ENCODE measurements at places on chromosomes 4 and X.

DNA sequence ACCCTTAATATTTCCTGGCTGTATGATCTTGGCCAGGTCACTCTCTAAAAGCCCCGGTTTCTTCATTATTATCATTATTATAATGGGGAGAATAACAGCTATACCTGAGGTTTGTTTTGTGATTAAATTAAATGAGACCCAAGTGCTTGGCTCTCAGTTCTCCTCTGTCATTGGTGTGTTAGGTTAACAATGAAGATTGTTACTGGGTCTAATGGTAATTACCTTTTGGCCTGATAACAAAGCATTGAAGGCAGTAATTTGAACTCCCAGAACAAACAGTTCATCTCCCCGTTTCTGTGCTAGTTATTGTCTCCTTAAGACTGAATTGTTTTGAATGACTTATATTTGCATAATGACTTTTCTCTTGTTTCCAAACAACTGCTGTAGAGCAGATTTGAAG lies 6.8 kb upstream of the ANAPC4 start:
- DNase-seq = no peak

DNA sequence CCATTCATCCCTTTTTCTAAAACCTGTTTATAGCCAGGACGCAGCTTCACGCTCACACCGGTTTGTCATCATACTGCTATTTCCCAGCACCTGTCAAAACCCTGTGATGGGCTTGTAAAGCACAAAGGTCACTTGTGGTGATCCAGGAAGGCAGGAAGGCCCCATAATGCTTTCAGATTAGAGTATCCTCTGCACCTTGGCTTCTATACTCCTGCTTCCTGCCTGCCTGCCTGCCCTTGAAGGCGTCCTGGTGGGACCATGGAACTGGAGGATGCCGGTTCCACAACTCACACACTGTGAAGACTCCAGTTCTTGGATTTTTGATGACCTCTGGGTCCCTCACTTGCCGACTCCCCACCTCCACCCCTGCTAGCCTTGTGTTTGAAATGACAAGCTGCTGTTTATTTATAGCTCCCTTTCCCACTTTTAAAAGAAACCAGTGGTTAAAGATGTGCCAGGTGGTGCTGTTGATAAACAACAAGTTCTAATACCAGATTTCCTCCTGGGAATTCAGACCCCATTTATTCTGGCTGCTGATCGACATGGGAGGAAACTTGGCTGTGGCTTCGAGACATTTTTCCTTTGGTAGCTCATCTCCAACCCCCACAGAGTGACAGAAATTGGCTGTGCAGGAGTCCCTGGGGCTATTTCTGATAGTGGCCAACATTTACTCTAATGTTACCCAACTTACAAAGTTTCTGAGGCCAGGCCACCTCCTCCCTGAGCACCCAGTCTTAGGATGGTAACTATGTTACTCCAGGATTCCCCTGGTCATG lies 211.5 kb downstream of the KDR start:
- no peak for DNase-seq

DNA sequence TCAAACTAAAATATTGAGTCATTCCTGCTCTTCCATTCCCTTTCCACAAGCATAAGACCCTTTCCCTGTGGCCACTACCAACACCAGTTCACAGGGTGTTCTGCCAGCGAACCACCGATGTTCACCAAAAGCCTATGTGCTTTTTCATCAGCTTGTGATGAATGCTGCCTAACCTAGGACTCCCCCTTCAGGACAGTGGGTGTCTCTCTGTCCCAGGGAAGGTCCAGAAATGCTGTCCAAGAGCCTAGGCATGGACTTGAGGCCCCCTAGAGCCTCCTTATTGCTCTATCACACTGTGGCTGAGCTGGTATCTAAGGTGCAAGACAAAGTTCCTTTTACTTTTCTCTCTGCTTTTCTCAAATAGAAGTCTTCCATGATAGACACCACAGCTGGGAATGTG lies 1015.6 kb downstream of the PCDH19 start:
- no peak for DNase-seq

- DNase-seq = no peak
Measured at GRCh38 chr4:175720067-175720466, 92.0 kb downstream of the GPM6A start.

GRCh38 chr4:93748373-93749291 lies 79.9 kb upstream of the ATOH1 start:
- no peak for DNase-seq

GRCh38 chrX:11474576-11474975 lies 181.4 kb downstream of the AMELX start:
- no peak for DNase-seq

DNA sequence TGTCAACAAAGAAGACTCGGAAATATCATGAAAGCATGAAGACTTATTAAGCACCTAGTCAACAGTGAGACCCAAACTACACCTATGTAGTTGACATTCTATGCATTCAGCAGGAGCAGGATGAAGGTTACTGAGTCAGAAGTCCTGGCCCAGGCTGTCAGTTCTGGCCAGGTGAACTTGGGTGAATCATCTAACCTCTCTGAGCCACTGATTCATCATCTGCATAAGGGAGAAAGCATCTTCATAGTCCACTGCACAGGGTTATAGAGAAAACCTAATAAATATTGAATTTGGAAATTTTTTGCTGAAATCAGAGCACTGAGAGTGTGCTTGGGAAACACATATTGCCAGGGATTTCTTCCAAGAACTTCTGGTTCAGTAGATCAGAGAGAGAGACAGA lies 296.0 kb upstream of the SFRP2 start:
- no peak for DNase-seq

- no peak for DNase-seq
Measured at GRCh38 chr4:2497324-2497723, 28.4 kb downstream of the RNF4 start.

- no peak for DNase-seq
Measured at GRCh38 chrX:111467896-111468295, 43.5 kb upstream of the SERTM2 start.

DNA sequence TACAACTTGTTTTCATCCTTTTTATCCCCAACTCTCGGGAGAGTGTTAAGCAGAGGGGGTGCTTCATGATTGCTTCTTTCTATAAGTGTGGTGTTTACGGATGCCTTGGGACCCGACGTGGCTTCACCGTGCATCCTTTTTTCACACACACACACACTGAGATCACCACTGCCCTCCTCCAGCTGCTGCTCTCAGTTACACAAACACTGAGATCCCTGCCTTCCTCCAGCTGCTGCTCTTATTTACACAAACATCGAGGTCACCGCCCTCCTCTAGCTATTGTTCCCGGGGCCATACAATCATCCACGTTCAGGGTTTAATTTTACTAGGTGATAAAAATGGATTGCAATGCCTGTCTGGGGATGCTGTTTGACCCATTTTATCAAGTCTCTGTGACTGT lies 155.4 kb upstream of the FAM9B start:
- DNase-seq = no peak

GRCh38 chr4:56115898-56116297 lies 167.2 kb downstream of the CEP135 start:
- no peak for DNase-seq

- DNase-seq = no peak
Measured at GRCh38 chr4:1800805-1801204, 7.7 kb downstream of the FGFR3 start.

DNA sequence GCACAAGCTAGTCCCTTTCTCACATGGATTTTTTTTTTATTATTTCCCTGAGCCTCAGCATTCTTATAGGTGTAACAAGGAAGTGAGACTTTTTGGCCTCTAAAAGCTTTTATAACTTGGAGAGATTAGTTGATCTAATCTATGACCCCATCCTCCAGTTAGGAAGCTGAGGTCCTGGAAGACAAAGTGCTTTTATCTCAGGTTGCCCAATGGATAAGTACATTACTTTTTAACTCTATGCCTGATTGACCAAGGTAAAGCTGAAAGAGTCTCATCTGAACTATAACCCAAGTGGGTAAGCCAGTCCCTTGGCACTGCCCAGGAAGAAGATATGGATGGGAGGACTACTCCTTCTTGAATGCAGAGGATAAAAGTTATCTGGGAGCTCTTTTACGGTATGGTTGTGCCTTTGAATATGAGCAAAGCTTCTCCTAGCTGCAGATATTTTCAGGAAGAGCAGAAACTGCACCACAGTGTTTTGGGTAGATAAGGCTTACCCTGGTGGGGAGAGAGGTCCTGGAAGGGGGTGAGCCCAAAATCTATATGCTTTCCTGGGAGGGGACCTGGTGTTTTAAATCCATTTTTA lies 40.2 kb downstream of the VSIG4 start:
- no peak for DNase-seq

DNA sequence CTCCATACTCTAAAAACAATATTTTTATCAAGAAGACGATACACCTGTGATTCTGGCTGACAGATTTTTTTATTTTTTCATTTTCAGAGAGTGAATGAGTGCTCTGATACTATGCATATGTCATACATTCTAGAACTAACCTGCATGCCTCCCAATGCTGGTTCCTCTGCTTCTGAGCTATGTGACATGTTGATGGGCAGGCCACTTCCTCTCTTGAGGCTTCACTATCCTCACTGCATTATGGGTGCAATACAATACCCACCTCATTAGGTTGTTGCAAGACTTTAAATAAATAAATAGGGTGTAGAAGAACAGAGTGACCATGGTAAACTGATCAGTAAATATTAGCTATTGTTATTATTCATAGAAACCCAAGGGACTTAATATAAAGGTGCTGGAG lies 408.3 kb downstream of the HNRNPD start:
- no peak for DNase-seq

DNA sequence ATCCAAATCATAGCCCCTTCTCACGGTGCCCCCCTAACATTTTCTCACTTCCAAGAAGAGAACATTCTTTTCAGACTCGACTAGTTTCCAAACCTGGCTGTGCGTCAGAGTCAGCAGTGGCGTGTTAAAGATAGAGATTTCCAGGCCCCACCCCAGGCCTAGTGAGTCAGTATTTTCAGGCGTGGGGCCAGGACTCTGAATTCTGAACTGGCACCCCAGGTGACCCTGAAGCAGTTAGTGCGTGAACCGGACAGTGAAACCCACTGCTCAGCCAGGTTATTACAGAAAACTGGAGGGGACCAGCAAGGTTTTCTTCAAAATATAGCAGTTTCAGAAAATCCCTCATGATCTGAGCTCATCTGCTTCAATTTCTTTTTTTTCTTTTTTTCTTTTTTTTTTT lies 35.0 kb upstream of the BCOR start:
- DNase-seq = no peak

DNA sequence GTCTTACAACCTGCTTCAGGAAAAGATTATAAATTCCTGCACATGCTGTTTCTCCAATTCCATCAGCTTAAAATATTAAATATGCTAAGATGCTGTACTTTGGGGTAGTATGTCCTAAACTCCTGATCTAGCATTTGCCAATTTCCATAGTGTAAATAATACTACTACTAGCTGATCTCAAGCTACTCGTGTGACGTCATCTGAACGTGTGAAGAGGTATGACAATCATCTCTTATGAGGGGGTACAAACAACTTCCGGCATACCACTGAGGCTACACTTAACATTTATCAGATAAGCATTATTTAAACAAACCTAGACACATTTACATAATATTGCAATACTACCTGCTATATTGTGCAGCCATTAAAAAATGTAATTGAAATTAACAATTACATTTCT lies 52.4 kb upstream of the APELA start:
- DNase-seq = no peak

DNA sequence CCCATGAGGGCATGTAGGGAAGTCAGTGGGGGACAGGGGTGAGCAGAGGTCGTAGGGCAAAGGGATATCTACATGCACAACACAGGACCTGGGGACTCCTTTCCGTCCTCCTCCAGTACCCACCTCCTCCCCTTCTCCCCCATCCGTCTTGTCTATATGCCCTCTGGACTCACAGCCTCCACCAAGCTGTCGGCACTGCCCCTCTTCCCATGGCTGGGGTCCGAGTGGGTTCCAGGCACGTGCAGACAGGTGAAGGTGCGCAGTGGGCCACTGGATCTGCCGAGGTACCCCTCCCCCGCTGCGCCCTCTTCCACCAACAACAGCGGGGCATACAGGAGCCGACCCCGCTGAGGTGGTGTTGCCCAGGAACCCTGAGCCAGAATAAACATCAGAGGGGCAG lies 5.5 kb upstream of the SYP start:
- DNase-seq = no peak

- DNase-seq = no peak
Measured at GRCh38 chrX:78123190-78123589, 16.3 kb downstream of the TAF9B start.

DNA sequence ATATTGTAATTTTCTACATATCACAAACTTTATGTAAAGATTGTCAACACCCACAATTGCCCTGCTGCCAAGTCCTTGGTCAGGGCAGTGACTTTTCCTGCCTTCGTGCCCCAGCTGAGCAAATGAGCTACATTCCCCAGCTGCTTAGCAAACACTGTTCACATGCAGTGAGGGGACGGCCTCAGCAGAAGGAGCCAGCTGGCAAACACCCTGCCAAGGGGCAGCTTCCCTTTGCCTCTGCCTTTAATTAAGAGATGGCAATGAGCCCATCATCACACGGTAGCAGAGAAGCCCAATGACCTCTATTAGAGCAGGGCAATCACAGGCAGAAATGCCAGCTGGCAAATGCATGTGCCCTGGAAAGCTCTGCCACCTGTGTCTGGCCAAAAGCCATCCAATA lies 253.4 kb downstream of the EPHA5 start:
- DNase-seq = no peak

DNA sequence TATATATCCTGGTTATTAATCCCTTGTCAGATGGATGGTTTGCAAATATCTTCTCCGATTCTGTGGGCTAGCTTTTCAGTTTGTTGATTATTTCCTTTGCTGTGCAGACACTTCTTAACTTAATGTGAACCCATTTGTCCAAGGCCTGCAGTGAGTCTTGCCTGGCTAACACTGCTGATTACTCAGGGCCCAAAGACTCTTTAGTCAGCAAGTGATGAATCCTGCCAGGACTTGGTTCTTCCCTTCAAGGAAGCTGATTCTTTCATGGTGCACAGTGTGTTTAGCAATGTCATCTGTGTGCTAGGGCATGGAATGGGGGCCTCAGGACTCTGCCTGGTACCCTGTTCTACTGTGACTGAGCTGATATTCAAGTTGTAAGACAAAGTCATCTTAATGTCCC lies 81.8 kb upstream of the TEX13A start:
- no peak for DNase-seq

GRCh38 chr4:149102765-149103164 lies 660.6 kb upstream of the NR3C2 start:
- DNase-seq = no peak

DNA sequence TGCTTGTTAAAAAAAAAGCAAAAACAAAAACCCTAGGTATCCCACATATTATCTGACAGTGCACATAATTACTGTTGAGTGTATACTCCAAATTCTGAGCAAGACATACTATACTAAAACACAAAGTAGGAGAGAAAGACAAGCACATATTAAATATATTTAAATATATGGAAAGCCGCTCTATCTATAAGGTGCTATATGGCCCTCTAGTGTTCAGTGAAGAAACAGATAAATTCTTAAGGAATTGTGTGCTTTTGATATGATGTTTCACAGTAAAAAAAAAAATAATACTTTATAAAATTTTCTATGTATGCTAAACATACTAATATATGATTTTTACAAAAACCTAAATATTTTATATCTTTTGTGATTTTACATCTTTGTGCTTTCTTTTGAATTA lies 137.8 kb downstream of the FBXW7 start:
- DNase-seq = no peak
